GM12891 (cell line): ENCODE measurements at places on chromosomes 5 and 9.

DNA sequence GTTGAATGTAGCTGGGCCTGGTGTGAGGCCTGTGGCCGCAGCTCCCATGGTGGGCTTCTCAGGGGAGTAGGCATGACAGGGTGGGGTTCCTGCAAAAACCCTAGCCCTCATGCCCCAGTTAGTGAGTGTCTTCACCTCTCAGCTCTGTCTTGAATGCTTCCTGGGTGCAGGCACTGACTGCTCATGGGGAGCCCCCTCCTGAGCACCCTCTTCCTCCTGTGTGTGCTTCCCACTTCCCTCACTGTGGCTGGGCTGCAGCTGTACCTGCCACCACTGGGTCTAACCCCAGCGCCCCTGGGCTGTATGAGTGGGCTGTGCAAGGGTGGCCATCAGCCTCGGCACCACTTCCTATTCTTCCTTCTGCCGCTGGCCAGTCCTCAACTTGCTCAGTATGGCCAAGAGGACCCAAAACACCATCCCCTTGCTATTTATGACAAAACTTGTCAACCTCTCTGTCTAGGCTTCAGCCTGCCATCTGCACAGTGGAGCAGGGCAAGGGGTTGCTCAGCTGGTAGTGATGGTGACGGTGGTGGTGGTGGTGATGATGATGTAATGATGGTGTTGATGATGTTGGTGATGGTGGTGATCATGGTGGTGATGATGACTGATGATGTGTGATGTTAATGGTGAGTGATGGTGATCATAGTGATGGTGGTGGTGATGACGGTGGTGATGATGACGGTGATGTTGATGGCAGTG is 67.5 kb downstream of the RXRA start:
- DNase-seq, result no peak

GRCh38 chr5:43523662-43524072 is 8.7 kb upstream of the C5orf34 start:
- no peak for DNase-seq

- DNase-seq, result no peak
These were observed 4.9 kb upstream of the TRAF1 start for GRCh38 chr9:120931231-120932085.

GRCh38 chr5:108797396-108797795 is 49.7 kb downstream of the FER start:
- DNase-seq, result no peak

DNA sequence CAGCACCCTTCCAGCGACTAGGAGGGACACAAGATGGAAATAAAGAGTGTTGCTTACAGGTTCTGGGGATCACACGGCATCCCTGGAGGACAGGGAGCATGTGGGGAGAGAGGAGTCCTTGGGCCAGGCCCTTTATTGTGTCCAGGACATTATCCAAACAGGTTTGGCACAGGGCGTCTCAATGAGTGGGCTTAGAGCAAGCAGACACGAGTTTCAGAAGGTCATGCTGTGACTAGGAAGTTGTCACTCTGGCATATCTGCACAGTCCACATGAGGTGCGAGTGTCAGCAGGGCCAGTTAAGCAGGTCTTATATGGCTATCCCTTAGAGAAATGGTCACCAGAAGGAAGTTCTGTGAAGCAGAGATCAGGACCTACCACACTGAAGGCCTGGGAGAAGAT is 174.5 kb upstream of the OTULINL start:
- DNase-seq, result no peak

DNA sequence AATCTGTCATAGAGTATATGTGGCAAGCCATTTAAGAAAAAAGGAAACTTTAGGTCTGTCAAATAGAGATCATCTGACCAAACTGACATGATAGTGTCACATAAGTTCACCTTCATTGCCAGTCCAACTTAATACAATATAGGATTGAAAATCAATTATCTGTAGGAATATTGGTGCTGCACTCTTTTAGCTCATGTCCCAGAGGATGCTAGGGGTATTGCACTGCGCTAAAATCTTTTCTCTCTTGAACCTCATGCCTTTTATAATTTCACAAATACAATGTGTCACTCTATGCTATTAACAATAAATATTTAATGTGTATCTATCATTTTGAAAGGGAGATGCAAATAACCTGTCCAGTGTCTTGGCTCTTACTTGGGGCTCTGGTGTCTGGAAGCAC is 72.4 kb upstream of the FAM120A start:
- no peak for DNase-seq
